Stimulated activated CD8-positive, alpha-beta memory T cell treated with anti-CD3 and anti-CD28 coated beads, Interleukin-4, amount 100 ng/mL, for 4 hours (primary cell): ENCODE measurements at places on chromosomes 6 and 20.

- DNase-seq: no peak
Observed at GRCh38 chr6:53628354-53629119, 37.0 kb downstream of the KLHL31 start.

DNA sequence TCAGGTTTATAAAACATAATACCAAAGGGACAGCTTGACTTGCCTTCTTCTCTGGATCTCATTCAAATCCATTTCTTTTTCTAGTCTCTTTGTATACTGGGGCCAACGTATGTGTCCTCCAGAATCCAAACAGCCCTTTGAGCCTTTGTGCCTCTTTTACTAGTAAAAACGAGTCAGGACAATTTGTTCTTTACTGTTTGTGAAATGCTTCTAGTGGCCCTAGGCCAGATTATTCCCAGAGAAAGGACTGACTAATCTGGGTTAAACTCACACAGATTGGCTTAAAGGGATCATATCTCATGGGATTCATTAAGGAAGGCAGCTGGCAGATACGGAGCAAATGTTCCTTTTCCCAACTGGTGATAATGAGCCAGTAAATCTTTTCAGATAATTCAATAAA, 32.1 kb upstream of the MANEA start:
- DNase-seq: no peak

DNA sequence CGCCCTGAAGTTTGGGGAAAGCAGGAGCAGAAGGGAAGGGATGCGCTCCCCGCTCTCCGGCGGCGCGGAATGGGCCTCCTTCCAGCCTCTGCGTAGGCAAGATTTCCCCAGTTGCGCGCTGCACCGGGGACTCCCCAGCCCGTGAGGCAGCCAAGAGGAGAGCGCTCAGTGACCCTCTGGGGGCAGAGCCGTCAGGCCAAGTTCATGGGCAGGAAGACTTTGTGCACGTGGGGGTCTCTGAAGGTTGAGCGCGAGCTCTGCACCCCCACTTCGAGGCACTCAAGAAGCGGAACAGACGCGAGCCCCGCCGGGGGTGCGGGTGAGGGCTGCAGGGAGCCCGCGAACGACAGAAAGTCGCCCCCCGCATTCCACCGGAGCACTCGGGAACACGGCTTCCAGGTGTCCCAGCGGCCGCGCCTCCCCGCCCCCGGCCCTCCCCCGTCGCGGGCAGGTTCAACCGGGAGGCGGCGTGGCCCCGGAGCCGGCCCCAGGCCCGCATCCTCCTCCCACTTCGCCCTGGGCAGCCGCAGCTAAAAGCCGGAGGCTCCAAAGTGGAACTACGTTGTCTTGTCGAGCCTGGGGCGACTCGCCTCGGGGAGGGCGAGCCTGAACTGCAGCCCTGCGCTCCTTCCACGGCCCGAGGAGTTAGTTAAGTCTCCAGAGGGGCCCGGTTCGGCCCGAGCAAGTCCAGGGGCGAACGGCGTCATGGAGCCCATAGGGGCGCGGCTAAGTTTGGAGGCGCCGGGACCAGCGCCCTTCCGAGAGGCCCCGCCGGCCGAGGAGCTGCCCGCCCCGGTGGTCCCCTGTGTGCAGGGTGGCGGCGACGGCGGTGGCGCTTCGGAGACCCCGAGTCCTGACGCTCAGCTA, at the start of gene PPP1R3G:
Gene PPP1R3G, plus strand, starts transcription at position 561 of the 867 bp plus-strand sequence. Its CDS starts 145 bp downstream, at position 706.
- DNase-seq: no peak

DNA sequence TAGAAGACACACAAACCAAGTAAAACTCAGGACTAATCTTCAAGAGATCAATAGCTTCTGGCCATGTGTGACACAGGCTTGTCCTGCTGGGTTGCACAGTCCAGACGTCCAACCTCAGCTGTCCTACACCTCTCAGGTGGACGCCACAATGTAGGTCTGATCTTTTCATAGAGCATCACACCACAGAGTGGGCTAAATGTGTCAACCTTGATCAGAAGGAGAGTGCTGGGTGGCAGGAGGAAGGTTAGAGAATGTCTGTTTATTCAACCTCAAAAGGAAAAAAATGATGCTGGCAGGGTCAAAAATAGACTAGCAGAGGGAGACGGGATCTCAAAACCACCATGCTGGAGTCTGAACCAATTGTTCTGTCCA, 41.7 kb downstream of the GFOD1 start:
- no peak for DNase-seq

- no peak for DNase-seq
Observed at GRCh38 chr20:56359212-56360132, 698 bp downstream of the FAM210B start.

DNA sequence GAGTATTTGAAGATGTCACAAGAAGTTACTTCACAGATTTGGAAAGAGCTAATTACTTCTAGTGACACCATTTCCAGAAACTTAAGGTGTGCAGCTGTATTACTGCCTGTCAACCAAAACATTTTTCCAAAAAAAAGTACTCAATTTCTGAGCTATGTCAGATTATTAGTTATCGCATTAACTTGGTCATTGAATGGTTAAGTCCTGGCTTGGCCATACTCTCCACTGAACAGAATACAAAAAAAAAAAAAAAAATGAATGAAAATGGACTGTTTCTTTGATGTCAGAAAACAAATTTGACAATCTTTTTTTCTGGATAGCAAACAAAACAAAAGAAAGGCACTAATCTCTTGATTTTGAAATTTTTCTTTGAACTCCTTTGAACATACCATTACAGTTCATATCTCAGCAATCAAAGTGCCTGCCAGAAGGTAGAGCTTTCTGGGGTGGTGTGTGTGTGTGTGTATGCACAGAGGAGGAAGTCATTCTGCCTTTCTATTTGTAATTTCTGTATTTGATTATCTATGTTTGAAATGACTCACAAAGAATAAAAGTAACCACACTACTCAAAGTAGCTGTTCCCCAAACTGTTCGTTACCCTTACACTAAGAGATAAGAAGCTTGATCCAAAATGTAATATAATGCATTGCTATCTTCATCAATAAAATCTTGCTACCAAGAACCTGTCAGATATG, 210.8 kb upstream of the FUT9 start:
- no peak for DNase-seq

DNA sequence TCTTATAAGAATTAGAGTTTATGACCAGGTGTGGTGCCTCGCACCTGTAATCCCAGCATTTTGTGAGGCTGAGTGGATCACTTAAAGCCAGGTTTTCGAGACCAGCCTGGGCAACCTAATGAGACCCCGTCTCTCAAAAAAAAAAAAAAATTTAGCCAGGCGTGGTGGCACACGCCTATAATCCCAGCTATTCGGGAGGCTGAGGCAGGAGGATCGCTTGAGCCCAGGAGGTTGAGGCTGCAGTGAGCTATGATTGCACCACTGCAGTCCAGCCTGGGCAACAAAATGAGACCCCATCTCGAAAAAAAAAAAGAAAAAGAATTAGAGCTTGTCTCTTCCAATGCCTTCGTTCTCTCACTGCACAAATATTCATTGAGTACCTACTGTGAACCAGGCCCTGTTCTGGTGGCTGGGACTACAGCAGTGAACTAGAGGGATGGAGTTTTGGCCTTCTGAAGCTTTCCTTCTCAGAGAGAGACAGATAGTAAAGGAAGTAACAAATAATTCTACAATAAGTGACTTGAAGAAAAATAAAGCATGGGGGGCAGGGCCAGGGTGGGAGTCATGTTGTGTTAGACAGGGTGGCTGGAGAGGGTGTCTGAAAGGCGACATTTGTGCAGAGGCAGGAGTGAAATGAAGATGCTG, 56.4 kb downstream of the HNF4A start:
- DNase-seq: no peak

DNA sequence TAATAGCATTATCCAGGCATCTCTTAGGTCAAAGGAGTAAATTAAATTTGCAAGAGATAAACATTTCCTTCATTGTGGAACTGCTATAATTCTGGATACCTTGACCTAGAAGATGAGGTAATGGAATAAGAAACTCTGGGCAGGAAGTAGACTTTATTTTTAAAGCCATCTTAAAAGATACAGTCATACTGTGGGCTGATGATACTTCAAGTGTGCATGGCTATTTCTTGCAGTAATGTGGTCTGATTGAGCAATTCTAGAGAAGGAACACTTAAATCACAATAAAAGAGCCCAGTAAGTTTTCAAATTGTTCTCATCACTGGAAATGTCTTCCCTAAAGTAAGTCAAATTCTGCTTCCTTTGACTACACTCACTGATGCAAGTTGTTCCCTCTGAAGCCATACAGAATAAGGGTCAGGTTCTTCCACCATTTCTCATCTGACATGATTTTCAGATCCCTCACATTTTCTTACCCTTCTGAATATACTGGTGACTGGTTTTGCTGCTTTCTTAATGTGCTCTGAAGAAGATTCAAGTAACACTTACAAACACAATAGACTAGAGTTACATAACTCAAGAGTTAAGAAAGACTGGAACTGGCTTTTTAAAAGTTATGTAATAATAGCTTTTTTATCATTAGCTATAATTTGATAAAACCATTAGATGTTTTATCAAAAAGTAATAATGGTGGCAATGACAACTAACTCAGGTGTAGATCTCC, 62.6 kb upstream of the TMEM244 start:
- no peak for DNase-seq

GRCh38 chr20:33474963-33475362, 14.9 kb upstream of the CBFA2T2 start:
- DNase-seq: no peak

- no peak for DNase-seq
Observed at GRCh38 chr20:47620808-47621805, 119.4 kb downstream of the NCOA3 start.

DNA sequence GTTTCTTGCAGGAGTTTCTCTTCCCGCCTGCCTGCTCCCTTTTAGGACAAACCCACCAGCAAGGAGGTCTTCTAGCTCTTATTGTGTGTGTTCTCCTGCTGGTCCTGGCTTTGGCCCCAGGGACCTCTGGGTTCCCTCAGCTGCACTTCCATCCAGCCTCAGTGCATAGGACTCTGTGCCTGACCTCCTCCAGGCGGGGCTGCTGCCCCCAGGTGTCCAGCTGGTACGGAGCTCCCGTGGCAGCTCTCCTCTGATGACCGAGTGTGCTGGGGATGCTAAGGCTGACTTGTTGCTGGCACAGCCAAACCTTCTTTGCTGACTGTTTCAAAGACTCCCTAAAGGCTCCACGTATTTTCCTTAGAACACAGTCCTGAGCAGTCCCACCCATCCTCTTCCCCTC, 167.6 kb upstream of the PROKR2 start:
- DNase-seq: no peak

- DNase-seq: no peak
Observed at GRCh38 chr20:23187751-23188150, 101.6 kb upstream of the CD93 start.

DNA sequence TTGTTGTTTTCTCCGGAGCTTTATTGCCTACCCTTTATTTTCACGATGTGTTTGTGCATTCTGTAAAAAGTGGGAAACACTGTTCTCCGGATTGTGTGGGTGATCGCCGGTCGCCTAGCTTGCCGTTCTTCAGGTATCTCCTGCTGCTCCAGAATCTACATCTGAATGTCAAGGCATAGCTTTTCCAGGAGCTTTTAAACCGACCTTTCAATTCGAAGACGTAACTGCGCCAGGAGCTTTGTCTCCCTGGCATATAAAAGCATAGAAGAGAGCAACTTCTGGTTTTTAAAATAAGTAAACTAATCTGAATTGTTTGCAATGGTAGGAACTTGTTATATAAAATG, 96.0 kb downstream of the HFE start:
- DNase-seq: no peak

DNA sequence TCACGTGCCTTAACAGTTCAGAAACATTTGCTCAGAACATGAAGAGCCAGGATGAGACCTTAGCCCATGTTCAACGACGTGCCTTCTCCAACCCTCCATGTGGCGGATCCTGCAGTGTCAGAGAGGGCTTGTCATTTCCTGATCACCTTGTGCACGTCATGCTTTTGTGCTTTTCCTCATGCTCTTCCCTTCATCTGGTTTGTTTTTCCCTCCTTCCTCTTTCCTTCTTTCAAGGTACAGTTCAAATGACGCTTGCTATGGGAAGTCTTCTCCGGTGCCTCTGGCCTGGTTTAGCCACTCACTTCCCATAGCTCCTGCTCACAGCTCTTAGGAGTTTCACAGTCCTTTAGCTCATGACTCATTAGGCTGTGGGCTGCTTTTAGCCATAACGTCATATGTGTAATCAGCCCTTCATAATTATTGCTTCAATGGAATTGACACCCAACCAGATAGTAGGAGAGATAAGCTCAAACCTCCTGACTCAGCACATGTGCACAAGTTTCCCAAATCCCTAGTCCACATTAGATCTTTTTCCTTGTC, 102.7 kb upstream of the CNKSR3 start:
- no peak for DNase-seq
